ENCODE measurements at places on chromosomes 16 and 17.

DNA sequence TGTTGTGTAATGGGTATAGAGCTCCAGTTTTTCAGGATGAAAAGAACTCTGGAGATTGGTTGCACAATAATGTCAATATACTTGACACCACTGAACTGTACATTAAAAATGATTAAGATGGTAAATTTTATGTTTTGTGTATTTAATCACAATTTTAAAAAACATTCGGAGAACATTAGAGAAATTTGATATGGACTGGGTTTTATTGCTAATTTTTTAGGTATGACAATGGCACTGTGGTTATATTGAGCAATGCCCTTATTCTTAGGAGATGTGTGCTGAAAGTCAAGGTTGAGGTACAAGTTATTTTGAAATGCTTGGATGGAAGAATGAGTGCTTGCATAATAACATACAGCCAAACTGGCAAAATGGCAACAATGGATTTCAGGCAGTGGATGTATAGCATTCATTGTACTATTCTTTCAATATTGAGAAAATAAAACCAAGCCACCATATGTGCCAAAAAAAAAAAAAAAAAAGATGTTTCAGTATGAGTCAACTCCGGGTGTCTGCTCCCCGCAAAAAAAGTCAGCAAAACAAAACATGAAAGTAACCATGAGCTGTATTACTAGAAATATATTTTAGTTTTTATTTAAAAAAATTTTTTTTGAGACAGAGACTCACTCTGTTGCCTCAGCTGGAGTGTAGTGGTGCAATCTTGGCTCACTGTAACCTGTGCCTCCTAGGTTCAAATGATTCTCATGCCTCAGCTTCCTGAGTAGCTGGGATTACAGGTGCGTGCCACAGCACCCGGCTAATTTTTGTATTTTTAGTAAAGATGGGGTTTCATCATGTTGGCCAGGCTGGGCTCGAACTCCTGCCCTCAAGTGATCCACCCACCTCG is 19.8 kb downstream of the HOXB1 start:
- peak; percentile 70 for DNase-seq

DNA sequence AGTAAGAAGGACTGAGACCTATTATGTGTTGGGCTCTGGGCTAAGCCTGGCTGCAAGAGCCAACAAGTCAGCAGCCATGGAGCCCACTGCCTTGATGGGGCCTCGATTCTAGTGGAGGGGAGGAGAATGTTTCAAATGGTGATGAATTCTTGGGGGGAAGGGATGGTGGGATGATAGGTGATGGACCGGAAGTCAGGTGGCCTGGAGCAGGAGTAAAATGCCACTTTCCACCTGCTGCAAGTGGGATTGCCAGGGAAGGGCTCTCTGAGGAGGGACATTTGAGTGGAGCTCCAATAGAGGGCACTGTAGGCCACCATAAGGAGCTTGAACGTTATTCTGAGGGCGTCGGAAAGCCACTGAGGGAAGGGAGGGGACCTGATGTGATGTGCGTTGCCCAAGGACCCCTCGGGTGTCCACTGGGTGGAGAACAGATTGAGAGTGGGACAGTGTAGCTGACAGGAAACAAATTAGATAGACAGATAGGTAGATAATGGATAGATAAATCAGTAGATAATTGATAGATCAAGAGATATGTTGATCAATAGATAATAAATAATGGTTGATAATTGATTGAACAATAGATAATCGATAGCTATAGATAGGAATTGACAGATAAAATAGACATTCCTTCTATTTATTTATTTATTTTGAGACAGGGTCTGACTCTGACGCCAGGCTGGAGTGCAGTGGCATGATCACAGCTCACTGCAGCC is 18.2 kb upstream of the NXPH3 start:
- DNase-seq = no peak

GRCh38 chr17:3440451-3440850 is 6.8 kb upstream of the OR1E2 start:
- no peak for DNase-seq

DNA sequence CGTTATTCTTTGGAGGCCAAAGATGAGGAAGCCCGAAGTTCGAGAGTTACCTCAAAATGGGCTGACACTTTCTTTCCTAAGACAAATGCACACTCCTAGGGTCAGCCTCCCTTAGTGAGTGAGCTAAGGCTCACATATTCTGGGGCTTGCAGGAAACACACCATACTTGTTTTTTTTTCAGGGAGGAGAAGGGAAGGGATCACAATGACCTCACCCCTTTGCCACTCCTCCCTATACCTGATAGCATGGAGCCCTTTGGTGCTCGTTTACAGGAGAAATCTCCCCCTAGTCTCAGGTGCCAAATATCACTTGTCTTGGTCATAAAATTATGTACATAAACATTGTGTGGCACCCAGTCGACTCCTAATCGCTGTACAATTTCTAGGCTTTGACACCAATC is 4.6 kb upstream of the TMEM100 start:
- DNase-seq = no peak

DNA sequence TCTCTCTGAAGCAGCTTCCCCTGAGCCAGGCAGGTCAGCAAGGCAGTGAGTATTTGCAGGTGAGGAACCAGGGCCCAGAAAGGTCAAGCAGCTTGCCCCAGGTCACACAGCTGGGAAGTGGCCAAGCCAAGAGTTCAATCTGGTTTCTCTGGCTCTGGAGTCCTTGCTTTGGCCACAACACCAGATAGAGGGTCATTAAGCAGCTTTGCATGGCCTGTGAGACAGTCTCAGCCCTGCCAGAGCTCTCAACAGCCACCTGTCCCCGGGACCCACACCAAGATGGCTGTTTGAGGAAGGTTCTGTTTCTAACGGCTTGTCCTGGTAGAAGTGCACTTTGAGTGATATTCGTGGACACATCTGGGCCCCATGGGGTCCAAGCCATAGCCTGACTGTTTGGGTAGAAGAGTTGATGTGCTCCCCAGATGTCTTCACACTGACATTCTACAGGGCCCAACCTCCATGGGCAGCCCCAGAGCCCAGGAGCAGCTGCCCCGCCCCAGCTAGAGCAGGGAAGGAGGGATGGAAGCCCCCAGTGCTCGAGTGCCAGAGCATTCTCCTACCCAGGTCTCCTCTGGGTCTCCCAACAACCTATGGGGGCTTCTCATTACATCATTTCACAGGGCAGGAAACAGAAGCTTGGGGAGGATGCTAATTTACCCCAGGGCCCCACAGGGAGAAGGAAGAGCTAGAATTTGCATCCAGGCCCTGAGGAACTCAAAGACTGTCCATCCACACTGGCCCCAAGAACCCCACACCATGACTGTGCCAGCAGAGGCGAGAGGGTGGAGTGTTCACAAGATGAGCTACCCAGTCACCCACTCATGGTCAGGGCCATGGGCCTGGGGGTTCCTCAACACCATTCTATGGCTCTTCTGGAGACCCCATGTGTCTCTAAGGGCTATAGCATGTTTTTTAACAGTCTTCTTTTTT is 107.3 kb upstream of the CDH5 start:
- no peak for DNase-seq

- no peak for DNase-seq
These were observed 14.7 kb downstream of the AOC3 start for GRCh38 chr17:42865638-42866094.

- DNase-seq = no peak
These were observed 108.3 kb upstream of the DHX40 start for GRCh38 chr17:59456923-59457615.

DNA sequence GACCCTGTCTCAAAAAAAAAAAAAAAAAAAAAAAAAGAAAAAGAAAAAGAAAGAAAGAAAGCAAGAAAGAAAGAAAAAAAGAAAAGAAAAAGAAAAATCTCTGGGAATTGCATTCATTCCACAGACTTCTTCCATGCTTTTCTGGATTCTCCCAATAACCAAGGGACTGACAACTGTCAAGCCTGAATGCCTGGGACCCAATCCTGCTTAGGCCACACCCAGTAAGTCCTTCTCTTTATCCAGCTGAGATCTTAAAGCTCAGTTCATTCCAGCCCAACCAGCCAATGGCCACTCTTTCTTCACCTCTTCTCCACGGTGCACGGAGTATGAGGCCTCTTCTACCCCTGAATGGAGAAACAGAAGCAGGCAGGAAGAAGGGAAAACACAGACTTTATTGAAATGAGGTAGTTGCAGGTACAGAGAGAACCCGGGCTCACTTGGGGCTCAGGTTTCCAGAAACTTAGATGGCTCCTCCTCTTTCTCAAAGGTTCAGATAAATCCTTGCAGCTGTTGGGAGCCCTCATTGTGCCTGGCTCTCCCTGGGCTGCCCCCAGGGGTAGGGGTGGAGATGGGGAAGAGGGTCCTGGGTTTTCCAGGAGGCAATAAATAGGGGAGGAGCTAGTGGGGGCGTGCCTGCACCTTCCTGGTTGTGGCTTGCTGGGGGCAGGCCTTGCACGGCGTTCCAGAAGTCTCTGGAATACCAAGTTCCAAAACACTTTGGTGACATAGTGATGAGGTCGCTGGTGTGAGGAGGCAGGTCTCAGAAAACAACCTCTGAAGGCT is 2.5 kb downstream of the HOXB1 start:
- DNase-seq = no peak

DNA sequence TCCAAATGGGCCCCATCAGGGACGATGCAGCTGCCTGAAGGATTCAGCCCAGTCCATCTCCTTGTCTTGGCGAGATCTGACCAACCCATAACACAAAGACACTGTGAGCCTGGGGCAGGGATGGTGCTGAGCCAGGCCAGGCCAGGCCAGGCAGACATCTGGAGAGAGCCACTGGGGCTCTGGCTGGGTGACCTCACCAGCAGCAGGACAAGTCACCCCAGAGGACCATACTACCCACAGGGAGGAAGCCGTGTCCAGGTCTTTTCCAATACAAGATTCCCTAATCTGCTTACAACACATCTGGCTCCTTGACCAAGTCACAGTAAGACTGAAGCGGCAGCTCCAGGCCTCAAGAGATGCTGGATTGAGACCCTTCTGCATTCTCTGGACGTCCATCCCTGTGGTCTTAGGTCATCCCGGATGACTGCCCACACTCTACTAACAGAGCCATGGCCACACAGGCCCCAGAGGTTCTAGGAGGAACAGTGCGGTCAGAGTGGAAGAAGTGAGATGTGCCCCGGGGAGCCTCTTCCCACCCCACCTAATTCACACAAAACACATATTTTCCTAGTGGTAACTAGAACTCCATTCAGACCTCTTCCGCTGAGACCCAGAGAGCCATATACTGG is 81.8 kb upstream of the RCVRN start:
- no peak for DNase-seq

- no peak for DNase-seq
These were observed 26.8 kb downstream of the SPHK1 start for GRCh38 chr17:76411247-76411646.

DNA sequence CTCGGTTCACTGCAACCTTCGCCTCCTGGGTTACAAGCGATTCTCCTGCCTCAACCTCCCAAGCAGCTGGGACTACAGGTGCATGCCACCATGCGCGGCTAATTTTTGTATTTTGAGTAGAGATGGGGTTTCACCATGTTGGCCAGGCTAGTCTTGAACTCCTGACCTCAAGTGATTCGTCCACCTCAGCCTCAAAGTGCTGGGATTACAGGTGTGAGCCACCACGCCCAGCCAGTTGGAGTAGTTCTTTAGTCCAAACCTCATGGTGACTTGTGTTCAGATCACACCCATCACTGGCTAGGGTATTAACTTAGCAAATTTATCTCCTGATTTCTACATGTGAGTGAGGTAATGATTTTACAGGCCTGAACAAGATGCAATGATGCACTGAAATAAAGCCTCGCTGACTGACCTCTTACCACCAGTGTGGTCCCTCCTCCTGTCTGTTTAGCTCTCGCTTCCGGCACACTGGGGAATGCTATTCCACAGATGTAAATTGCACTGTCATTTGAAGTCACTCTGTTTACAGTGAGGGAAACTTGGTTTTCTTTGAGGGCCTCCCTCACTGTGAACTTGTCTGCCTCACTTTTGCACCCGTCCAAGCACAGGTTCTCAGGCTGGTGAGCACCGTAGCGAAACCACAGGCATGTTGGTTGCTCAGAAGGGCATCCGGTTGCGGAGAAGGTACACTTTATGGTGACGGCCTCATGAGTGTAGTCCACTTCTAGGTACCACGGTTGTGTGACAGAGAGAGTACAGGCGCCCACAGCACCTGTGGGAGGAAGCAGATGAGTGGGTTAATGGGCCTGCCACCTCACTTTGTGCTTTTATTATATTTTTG is 5.5 kb downstream of the IGSF6 start:
- no peak for DNase-seq

- DNase-seq = no peak
These were observed 1006.7 kb upstream of the GOT2 start for GRCh38 chr16:59740858-59741257.

DNA sequence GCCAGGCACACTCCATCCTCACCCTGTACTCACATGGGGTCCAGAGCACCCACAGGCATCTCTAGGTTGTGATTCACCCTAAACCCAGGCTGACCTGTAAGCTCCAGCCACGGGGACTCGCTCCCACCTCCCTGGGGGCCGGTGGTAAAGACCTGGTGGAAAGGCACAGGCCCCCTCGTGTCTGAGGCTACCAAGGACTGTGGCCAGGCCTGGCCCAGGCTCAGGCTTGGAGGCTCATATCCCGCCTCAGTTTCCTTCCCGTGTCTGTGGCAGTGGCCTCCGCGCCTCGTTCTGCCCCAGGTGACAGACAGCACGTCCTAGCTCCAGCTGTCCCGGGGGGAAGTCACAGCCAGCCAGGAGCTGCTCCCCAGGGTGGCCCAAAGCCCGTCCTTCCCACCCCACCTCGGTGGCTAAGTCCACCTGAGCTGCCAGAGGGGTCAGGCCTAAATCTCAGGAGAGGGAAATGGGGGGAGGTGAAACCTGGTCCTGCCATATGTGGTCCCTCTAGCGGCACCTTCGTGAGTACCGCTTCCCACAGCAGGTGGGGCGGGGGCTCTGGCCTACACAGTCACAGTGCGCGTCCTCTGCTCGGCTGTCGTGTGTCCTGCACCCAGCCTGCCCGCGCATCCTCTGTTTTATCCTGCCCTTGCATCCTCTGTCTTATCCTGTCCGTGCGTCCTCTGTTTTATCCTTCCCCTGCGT is 12.6 kb downstream of the CDH15 start:
- DNase-seq = no peak
